GM23338 (cell line): ENCODE measurements at places on chromosomes 2 and 18. TPM values are rescaled to one million over a fixed set of nuclear protein-coding genes. Genes with fewer than 3 reads are reported as not detected.

DNA sequence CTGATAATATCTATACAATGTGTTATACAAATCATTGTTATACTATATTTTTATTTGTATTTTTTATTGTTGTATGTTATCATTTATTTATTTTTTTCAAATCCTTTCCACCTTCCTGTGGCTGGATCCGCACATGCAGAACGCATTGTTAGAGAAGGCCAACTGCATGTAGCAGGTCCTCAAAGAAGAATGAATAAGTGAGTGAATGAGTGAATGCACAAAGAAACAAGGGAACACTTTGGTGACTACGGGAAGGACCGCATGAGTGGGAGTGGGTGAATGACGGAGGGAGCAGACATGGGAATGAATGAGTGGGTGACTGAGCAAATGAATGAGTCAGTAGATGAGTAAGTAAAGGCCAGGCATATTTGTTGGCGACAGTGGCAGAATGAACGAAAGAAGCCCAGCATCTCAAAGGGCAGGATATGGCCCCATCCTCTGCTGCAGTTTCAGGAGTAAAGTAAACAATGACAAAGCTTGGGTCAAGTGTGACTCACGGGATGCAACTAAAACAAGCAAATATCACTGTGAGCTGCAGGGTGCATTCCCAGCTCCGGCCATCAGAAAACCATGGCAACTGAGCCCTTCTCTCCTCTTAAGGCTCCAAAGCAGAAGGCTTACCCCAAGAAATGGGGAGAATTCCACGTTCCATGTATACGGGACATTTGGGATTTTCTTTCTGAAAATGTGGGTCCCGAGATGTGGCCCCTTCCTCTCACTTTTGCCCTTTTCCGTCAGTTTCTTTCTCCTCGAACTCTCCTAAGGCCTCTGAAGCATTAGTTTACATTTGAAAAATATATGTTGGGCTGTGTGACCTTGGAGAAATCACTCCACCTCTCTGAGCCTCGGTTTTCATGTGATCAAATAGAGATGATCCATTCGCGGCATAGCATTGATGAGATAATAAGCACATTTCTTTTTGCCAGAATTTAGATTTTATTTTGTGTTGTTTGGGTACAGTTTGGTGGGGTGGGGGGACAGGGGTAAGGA, 24.5 kb downstream of the KCNF1 start:
- peak; percentile 62 for DNase-seq

- DNase-seq, result no peak
These were observed 129.5 kb downstream of the FAM124B start for GRCh38 chr2:224272237-224272910.

DNA sequence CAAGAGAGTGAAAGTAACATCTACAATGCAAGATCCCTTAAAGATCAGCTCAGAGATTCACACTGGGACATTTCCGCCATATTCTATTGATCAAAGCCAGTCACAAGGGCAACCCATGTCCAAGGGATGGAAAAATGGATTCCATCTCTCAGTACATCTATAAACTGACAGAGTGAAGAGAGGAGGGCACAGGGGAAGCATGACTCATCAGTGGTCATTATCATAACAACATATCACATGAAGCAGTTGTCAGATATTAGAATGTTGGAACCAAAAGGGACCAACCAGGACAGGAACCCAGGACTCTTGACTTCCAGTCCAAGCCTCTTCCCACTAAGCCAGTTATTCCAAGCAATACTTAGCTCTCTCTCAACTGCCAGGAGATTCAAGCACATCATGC, 54.9 kb upstream of the IGFBP2 start:
- DNase-seq, result no peak

GRCh38 chr2:223219872-223220657, 168.1 kb downstream of the KCNE4 start:
- peak; percentile 14 for DNase-seq

Gene SRD5A2
- 0.03 TPM in 1 of 2 replicates, not detected in the other for total RNA-seq

DNA sequence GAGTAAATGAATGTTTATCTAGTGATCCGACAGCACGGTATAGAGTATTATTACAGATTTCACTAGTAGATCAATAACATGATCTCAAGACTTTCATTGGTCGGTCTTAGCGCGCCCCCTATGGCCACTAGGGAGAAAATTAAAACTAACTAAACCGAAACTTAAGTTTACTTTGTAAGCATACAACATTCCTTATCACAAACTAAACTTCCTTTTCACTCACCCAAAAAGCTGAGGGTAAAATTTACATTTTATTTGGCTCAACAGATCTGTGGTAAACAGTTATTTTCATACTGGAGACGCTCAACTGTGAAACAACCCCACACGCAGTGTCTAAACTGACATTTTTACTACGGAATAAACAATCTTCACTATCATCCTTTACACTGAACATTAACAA, 215.6 kb upstream of the MAP2 start:
- DNase-seq, result peak; percentile 75

DNA sequence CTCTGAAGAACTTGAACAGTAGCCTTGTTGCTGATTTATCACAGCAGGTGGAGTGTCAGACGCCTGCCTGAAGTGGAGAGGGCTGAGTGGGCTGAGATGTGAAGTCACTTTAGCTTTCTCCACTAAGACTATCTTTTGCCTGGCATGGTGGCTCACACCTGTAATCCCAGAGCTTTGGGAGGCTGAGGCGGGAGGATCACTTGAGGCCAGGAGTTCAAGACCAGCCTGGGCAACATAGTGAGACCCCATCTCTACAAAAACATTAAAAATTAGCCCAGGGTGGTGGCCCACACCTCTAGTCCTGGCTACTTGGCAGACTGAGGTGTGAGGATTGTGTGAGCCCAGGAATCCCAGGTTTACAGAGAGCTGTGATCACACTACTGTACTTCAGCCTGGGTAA, 60.6 kb upstream of the TTC39C start:
- DNase-seq, result no peak

Gene GALNT3
- total RNA-seq, result 17.1 and 38.1 TPM in 2 replicates

DNA sequence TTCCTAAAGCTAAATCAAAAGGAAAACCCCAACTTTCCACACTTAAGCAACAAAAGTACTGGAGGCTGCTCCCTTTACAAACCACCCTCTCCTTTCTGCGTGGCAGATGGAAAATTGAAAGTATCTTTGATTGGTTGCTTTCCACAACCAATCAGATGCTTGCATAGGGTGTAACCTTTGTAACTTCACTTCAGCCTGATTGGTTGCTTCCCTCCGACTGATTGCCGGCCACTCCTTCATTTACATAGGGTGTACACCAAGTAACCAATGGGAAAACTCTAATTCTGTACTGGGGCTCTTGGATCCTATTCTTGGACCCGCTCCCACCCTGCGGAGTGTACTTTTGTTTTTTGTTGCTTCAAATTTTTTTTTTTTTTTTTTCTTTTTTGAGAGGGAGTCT, 297.7 kb downstream of the NCKAP5 start:
- no peak for DNase-seq

- DNase-seq, result no peak
These were observed 22.2 kb upstream of the EPC2 start for GRCh38 chr2:148622366-148622765.

- no peak for DNase-seq
These were observed 251.1 kb upstream of the SMIM21 start for GRCh38 chr18:75678627-75679026.

Gene ING5
- 42.5 and 49.5 TPM in 2 replicates for total RNA-seq

Gene CAPN14
- total RNA-seq, result 0.54 TPM in 1 of 2 replicates, not detected in the other

- DNase-seq, result no peak
These were observed 1012.6 kb downstream of the BCL11A start for GRCh38 chr2:59540864-59541263.

GRCh38 chr2:101087638-101088037, 63.5 kb downstream of the TBC1D8 start:
- DNase-seq, result no peak

- peak; percentile 66 for DNase-seq
These were observed 40.3 kb downstream of the KCNS3 start for GRCh38 chr2:17918789-17919188.

Gene SERPINB10
- not detected in 2 replicates for total RNA-seq

Gene CDCA7
- 84.3 and 95.5 TPM in 2 replicates for total RNA-seq

Gene PARD6G
- 17.2 and 18.5 TPM in 2 replicates for total RNA-seq

DNA sequence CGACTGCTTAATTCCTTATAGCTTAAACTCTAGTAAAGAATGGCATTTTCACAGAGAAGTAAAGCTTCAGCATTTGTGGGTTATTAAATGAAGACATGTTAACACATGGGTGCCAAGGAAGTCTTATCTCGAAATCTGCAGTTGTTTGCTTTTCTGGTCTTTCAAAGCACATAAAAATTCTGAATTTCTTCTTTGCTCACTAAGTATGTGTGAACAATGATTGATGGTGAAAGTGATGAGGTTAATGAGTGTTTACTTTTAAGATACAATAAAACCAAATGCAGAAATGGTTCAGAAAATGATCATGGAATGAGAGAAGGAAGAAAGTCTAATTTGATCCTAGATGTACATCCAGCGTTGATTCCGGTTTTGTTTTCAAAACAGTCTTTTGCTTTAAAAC, 234.6 kb upstream of the RAB12 start:
- no peak for DNase-seq

Gene LONRF2
- 0.24 and 0.35 TPM in 2 replicates for total RNA-seq

GRCh38 chr2:26009567-26009963, 24.3 kb upstream of the RAB10 start:
- DNase-seq, result no peak

DNA sequence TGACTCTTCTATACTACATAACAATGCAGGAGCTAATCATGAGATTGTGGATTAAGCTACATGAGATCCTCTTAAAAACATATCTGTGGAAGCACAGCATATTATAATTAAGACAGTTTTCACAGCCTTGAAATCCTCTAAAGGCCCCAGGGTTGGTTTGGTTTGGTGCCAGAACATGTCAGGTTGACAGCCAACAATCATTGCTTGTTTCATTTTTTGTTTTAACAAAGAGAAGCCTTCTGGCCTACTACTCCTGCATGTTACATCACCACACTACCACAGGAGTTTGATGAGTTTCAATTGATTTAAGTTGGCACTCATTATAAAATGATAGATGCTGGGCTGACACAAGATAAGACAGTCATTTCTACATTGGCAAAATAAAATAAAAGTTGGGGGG, 255.9 kb upstream of the ERBB4 start:
- no peak for DNase-seq

- peak; percentile 16 for DNase-seq
These were observed 1142.3 kb downstream of the RPIA start for GRCh38 chr2:89833780-89834117.

DNA sequence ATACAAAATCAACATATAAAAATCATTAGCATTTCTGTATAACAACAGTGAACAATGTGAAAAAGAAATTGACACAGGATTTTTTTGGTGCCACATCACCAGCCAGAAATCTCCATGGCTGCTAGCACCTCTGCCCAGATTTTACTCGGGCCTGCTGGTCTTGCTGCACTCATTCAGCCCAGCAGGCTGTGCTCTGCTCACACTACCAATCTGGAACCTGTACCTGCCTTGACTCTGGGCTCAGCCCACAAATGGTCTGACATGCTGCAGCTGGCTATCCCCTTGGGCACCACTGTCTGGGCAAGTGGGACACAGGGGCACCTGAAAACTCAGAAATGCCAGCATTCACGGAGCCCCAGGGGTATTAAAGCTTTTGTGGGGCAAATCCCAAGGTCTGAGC, 392.5 kb upstream of the NRXN1 start:
- DNase-seq, result peak; percentile 29

Gene GPAT2
- 2.0 and 2.2 TPM in 2 replicates for total RNA-seq

DNA sequence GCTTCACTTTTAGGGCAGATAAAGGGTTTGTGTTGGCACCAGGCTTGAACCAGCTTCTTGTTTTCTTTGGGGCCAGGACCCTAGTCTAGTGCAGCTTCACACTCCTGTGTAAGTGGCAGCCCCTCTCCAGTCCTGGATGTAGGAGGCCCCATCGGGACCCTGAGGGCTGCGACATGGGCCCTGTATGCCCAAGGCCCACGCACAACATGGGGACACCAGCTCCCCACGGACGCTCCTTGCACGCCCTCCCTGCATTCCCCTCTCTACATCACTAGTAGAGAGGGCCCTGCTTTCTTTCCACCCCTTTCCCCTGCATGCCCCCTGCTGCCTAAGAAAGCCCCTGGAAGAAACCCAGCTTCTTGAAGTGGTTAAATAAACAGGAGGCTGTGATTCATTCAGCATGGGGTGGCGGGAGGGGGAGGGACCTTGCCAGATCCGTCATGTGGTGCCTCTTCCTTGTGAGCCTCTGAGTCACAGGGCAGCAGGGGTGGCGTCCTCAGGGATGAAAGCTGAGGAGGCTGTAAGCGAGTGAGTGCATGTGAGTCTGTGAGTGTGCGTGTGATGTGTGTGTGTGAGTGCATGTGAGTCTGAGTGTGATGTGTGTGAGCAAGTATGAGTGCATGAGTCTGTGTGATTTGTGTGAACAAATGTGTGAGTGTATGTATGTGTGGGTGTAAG, 42.5 kb downstream of the COPS8 start:
- DNase-seq, result peak; percentile 28

GRCh38 chr18:79585395-79586370, 93.9 kb upstream of the CTDP1 start:
- DNase-seq, result no peak

Gene COL5A2
- 19.7 and 20.2 TPM in 2 replicates for total RNA-seq

DNA sequence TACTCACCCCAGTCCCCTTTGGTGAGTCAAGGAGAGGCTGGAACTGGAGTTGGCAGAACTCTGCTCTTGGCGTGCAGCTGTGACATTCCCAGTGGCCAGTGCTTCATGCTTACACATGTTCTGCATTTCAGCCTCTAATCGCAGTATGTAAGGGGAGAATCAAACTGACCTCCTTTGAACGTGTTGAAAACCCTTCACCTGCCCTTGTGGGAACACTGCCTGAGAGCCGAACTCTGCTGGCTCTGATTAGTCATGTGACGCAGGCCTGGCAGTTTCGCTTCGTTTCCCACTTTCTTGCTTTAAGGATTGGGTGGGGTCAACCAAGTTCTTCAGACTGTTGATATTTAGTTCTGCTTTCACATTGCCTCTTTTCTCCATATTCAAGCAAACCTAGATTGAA, 173.8 kb upstream of the BCL2L11 start:
- DNase-seq, result no peak

Gene LOXHD1
- 0.16 and 0.17 TPM in 2 replicates for total RNA-seq

Gene OTOS
- not detected in 2 replicates for total RNA-seq

DNA sequence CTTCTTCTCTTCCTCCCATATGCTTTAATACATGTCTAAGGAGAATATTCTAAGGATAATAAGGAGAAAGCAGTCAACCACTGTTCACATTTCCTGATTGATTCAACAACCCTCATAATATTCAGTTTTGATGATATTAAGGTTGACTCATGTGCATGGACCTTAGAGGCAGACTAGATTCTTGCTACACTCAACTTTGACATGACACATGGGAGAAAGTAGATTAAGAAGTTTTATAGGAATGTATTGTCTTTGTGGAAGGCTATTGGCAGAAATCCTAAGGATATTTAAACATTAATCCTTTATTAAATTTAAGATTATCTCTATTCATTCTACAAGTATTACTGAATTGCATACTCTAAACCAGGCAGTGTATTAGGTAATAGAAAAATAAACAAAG, 309.1 kb upstream of the CYRIA start:
- DNase-seq, result no peak

Gene ABCG8
- total RNA-seq, result 0.31 and 0.35 TPM in 2 replicates

GRCh38 chr2:109139002-109139401, 10.0 kb downstream of the SH3RF3 start:
- DNase-seq, result no peak

Gene HSBP1L1
- total RNA-seq, result 1.8 TPM in 1 of 2 replicates, not detected in the other

Gene NYAP2
- not detected in 2 replicates for total RNA-seq
